T-helper 22 cell (primary cell): ENCODE measurements at places on chromosomes 13 and 19.
A peak's percentile ranks its signal among the peaks of the same experiment; 100 is the strongest.

DNA sequence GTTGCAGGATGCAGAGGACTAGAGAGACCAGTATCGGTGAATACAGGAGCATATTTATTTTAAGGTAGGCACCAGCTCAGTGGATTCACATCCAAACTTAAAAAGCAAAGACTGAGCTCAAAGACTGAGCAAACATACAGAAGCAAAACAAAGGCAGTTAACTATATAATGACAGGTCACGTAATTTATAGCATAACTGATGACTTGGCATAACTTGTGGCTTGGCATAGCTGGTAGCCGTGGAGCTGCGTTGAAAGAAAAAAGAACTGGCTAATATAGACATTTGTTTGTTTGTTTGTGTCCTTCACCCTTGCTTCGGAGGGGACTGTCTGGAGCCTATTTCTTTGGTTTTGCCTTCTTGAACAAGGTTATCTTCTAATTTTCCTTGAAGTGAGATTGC, 33.7 kb downstream of the ZNF493 start:
- no peak for DNase-seq

DNA sequence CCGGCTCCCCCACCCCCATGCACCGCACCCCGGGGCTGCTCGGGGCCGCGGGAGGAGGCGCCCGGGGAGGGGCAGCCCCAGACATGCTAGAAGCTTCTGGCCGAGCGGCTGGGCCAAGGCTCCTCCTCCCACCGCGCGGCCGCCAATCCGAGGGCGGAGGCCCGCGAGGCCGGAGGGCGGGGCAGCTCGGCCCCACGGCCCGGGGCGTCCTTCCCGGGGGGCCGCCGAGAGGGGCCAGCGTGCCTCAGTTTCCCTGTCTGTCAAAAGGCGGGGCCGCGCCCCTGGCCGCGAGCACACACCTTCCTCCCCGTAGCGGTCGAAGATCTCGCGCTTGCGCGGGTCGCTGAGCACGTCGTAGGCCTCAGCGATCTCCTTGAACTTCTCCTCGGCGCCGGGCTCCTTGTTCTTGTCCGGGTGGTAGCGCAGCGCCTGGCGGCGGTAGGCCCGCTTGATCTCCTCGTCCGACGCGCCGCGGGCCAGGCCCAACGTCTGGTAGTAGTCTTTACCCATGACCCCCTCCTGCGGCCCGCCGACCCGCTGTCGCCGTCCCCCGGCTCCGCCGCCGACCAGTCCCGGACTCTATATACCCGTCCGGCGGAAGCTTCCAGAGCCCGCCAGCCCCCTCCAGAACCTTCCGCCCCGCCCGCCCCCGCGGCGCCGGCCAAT, at the start of gene DNAJB1:
Gene DNAJB1, minus strand, starts transcription at position 558 of the 666 bp plus-strand sequence. Its CDS starts 48 bp downstream, at position 510.
- peak; percentile 47 for DNase-seq

- peak; percentile 93 for DNase-seq
Measured at GRCh38 chr19:41945135-41945766, 13.9 kb downstream of the RABAC1 start.

DNA sequence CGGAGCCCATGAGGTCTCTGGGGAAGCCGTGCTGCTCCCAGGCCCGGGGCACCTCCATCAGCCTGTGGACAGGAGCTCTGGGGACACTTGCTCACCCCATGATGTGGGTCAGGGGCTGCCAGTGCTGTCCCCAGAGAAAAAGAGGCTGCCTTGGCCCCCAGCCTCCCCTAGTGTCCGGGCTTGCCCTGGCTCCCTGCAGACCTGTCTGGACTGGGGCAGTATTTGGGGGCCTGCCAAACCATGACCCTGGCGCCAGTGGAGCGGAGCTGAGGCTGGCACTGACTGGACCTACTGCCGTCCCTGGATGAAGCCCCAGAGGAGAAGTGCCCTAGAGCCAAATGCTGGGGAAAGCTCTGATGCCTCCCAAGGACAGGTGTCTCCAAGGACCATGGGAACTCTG, 30.4 kb downstream of the ELAVL1 start:
- no peak for DNase-seq

DNA sequence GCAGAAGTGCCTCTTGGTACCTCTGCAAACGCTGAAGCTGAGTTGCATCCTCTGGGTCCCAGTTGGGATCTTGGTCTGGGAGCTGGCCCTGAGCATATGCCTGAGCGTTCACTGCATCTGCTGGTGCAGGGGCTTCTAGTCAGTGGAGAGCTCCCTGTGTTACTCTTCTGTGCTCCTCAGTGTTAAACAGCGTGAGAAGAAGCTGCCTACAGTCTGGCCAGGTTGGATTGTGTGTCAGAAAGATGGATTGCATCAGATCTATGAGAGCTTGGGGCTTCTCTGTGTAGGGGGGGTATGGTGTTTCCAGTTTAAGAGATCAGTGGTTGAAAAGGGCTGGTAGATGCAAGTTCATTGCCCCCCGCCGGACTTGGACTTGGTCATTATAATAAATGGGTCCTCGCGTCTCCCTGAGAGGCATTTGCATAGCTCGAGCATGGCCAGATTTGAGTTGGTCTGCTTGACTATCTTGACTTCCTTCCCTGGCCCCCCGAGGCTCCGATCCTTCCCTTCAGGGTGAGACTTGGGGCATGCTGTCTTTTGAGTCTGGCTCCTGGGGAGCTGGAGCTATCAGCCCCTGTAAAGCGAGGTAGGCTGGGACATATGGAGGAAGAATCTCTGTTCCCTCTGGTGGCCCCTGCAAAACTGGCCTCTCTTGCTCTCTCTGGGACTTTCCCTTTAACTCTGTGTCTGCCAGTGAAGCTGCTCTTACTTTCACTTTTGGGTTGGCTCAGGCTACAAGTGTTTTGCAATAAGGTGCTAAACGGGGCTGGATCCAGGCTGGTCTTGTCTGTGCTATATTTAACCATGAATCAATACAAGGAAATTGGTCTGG, 52.9 kb downstream of the OR10H4 start:
- DNase-seq = no peak

DNA sequence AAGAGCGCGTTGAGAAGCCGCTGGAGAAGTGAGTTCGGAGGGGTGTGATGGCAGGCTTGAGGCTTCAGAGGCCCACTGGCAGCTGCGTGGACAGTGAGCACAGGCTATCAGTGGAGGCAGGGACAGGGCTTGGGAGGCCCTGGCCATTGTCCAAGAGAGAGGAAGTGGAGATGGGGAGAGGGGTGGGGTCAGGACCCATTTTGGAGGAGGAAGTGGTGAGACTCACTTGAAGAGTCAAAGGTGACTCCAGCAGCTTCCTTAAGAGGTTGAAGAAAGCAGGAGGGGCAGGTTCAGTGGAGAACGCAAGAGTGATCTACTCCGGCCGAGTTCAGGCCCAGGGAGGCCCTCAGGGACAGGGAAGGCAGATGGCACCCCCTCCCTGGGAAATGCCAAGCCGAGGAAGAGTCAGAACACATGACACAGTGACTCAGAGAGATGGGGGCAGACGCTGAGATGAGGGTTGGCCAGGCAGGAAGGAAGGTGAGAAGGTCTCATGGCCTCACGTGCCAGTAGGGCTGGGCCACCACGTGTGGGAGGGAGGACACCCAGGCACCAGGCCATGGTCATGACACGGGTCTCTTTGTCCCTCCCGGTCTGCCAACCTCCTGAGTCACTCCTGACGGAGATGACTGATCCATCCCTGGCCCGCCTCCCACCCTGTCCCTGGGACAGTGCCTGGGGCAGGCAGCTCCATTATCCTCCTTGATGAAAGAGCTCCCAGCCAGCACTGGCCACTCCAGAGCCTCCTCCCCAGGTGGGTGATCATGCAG, 10.1 kb upstream of the CD22 start:
- no peak for DNase-seq
